Stimulated activated CD4-positive, alpha-beta T cell treated with anti-CD3 and anti-CD28 coated beads, TNF-alpha, amount 100 ng/mL, for 1 hour (primary cell): ENCODE measurements at places on chromosomes 16 and 17.

- DNase-seq = no peak
Observed at GRCh38 chr17:75093548-75094158, 5.9 kb downstream of the SLC16A5 start.

DNA sequence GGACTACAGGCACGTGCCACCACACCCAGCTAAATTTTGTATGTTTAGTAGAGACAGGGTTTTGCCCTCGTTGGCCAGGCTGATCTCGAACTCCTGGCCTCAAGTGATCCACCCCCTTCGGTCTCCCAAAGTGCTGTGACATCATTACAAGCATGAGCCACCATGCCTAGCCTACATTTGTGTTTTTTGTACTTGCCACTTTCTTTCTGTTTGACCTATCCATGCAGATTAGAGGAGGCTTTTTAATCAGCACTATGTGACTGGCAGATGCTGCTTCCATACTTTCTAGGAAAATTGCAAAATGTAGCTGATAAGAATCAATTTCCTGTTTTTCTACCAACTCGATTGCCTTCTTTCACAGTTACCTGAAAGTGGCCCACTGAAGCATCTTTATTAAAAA, 57.3 kb downstream of the B9D1 start:
- no peak for DNase-seq

- DNase-seq = no peak
Observed at GRCh38 chr17:57556977-57557376, 188.1 kb downstream of the CCDC182 start.

DNA sequence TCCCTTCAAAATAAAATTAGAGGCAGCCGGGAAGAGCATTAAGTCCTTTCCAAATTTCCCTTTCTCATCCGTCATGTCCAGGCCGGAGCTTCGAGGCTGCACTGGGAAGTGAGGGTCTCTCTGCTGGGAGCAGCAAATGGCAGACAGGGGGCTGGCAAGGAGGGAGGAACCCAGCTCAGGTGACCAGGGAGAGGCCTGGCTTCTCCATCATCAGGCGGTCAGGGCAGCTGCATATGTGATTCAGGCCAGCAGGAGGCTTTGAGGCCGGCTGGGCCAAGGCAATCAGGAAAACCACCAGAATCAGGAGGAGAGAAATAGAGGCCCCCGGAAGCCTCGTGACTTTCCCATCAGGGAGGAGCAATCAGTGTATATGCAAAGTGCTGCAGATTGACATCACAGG, 85.0 kb upstream of the RPL38 start:
- DNase-seq = no peak

- no peak for DNase-seq
Observed at GRCh38 chr17:66281661-66282369, 20.6 kb upstream of the PRKCA start.

GRCh38 chr16:27237219-27238015, 31.2 kb downstream of the NSMCE1 start:
- peak; percentile 57 for DNase-seq

GRCh38 chr17:17765359-17766076, 71.3 kb downstream of the SREBF1 start:
- DNase-seq = no peak

DNA sequence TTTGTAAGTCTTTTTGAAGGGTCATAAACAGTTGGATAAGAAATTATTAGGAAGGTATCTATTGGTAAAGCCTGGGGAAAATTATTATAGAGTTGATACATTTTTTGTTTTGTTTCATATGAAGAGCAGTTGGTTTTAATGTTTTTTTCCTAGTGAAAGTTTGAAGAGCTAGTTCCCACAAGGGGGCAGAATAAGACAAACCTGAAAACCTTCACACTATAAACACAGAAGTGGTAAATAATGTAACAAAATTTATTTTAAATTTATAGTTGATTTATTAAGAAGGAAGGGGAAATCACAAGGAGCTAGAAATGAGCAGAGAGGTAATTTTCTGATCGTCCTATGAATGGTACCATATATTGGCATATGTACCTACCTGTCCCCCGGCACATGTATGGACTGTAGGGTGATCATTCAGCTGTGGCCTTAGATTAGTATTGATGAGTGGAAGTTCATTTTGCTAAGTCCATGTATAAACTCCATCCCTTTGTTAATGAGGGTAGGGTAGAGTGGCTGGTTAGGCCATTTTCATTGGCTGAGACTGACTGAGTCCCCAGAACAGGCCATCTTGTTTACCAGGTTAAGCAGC, 116.3 kb downstream of the TANC2 start:
- no peak for DNase-seq

- no peak for DNase-seq
Observed at GRCh38 chr17:31250229-31250628, 46.8 kb downstream of the OMG start.

GRCh38 chr16:7313170-7313569, 19.5 kb upstream of the RBFOX1 start:
- no peak for DNase-seq

- DNase-seq = no peak
Observed at GRCh38 chr16:23670137-23670776, 8.4 kb upstream of the PLK1 start.

DNA sequence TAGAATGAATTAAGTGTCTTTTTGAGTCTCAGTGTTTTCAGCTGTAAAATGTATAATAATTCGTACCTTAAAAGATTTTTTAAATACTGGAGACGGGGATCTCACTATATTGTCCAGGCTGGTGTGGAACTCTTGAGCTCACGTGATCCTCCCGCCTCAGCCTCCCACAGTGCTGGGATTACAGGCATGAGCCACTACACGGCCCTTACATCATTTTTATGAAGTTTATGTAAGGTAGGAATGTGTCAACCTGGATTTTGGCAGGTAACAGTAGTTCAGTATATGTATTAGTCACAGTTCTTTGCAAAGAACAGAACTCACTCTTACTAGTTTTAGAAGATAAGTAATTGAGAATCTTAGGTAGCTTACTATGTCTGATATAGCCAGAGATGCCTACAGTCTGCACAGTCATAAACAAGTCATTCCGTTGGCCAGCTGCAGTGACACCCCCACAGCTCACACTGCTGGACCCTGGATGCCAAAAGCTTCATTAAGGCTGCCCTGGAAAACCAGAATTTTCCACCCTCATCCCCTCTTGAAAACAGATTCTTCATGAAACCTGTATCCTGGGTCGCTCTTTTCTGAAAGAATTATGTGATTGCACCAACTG, 583 bp upstream of the COX6A2 start:
- DNase-seq = no peak

DNA sequence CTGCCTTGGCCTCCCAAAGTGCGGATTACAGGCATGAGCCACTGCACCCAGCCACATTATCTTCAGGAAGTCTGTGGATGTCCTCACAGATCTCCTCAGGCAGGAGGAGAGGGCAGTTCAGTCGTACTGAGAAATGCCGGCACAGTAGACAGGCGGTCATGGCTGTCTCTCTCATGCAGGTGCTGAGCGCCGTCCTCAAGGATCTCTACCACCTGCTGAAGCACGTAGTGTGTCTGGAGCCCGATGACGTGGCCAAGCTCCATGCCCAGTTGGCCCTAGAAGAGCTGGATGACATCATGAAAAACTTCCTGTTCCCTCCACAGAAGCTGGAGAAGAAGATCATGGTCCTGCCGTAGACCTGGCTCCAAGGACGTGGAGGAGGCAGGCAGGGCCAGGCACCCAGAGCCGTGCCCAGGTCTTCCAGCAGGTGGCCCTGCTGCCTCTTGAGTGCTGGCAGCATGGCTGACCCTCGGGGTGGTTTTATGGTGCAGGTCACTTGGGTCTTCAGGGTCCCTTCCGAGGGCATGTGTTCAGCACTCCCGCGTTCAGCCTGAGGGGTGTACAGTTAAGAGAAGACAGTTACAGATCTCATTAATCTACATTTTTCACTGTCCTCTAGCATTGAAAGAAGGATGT, 22.0 kb upstream of the HAS3 start:
- DNase-seq = no peak

- no peak for DNase-seq
Observed at GRCh38 chr17:66667491-66668030, 167.4 kb upstream of the CACNG5 start.
